Left lung (tissue), 14 donors: ENCODE measurements at places on chromosomes 11 and 22. TPM values are rescaled to one million over a fixed set of nuclear protein-coding genes. Genes with fewer than 3 reads are reported as not detected.

- DNase-seq = no peak
- H3K27me3 ChIP-seq = no peaks in the 10 kb centered on the region
- H3K36me3 ChIP-seq = no peaks in the 10 kb centered on the region
- no peak overlapping the region for H3K27ac ChIP-seq
- H3K4me3 ChIP-seq = no peak overlapping the region
- H3K4me1 ChIP-seq = no peaks in the 10 kb centered on the region
Measured at GRCh38 chr11:132072044-132072857, 701.8 kb downstream of the NTM start.

DNA sequence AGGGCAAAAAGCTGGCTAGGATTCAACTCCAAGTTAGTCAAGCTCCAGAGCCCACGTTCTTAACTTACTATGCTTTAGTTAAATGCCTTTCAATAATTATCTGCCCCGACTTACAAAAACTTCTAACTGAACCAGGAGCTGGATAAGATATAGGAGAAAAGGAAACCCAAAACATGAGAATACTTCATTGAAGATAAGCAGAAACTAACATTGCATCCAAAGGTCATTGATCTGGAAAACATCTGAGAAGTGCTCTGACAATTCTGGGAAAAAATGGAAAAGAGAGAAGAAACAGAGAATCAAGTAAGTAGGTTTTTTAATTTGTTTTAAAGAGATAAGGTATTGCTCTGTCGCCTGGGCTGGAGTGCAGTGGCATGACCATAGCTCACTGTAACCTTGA, 27.2 kb downstream of the ACAT1 start:
- H3K27ac ChIP-seq = no peak overlapping the region
- peaks cover 91% of the 10 kb centered on the region for H3K36me3 ChIP-seq
- no peaks in the 10 kb centered on the region for H3K4me1 ChIP-seq

- H3K36me3 ChIP-seq = no peaks in the 10 kb centered on the region
- H3K4me1 ChIP-seq = no peaks in the 10 kb centered on the region
- no peak overlapping the region for H3K4me3 ChIP-seq
Measured at GRCh38 chr11:10916665-10917064, 58.8 kb upstream of the ZBED5 start.

- H3K4me3 ChIP-seq = no peak overlapping the region
- H3K27me3 ChIP-seq = no peaks in the 10 kb centered on the region
- no peaks in the 10 kb centered on the region for H3K36me3 ChIP-seq
- H3K4me1 ChIP-seq = no peaks in the 10 kb centered on the region
- no peak overlapping the region for H3K27ac ChIP-seq
Measured at GRCh38 chr11:81497202-81497804, 1236.4 kb downstream of the FAM181B start.

Gene ANGPTL5
- total RNA-seq = 0.09 TPM

GRCh38 chr22:43078522-43078921, 10.7 kb downstream of the TTLL1 start:
- H3K4me1 ChIP-seq = no peaks in the 10 kb centered on the region
- DNase-seq = no peak
- H3K27ac ChIP-seq = no peak overlapping the region
- H3K27me3 ChIP-seq = no peaks in the 10 kb centered on the region

Gene TMEM132A
- total RNA-seq = 12.3 TPM
